G401 (cell line): ENCODE measurements at places on chromosomes 12 and 14.

DNA sequence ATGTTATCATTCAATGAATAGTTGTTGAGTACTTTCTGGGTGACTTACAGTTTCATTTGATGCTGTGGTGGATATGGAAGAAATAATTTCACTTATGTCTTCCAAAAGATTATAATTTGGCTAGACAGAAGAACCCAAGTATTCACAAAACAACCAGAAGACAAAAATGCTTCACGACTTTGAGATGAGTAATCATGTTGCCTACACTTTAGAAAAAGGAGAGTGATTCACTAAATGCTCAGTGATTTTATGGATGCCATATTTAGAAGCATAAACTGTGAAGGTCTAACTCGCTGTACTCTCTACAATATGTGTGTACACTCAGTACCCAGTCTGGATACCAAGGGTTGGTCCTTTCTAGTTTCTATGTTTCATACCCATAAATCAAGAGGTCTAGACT is 101.3 kb upstream of the E2F7 start:
- no peak for DNase-seq

DNA sequence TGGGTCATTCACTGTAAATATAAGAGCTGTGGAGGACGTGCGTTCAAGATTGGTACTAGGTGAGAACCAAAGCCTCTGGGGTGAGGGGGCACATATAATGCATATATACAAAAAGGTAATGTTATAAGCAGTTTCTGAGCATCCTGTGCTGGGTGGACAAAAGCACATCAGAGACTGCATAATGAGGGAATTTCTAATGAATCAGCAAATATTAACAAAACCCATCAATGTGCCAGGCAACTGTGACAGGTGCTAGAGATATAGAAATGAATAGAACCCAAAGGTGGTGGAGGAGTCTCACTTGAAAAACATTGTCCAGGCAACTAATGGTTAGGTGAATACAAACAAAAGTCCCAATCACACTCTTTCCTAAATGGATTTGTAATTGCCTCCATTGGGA is 74.7 kb downstream of the GPR65 start:
- no peak for DNase-seq

DNA sequence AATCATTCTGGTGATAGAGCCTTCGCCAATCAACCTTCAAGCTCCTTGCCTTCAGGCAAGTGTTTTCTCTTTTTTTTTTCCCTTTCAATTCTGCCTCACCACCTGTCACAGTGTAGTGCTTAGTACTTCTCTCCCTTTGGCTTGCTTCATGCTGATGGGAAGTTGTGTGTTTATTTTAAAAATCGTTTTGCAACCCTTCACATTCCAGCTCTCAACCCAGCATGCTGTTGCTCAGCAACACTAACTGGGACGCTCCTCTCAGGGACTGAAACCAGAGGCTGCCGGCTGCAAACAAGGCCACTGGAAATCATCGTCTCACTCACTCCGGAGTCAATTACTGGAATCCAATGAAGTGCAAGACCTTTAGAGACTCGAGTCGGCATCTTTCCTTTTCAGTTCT is 342.7 kb downstream of the PRKD1 start:
- peak; percentile 22 for DNase-seq

DNA sequence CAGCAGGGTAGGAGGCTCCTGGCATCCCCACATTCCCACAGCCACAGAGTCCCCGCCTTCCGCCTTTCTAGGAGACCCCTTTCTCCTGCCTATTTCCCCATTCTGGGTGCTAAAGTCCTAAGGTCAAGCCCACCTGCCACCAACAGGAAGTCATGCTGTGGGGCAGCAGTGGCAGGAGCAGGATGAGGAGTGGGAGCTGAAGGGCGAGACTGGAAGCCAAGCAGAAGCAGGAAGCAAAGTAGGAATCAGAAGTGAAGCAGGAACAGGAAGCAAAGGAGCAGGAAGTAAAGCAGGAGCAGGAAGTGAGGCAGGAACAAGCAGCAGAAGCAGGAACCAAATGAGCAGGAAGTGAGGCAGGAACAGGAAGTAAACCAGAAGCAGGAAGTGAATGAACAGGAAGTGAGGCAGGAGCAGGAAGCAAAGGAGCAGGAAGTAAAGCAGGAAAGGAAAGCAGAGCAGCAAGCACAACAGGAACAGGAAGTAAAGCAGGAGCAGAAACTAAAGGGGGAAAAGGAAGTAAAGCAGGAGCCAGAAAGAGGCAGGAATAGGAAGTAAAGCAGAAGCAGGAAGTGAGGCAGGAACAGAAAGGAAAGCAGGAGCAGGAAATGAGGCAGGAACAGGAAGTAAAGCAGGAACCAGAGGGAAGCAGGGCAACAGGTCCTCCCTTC is 38.3 kb upstream of the RIMBP2 start:
- DNase-seq, result peak; percentile 14
